Upper lobe of left lung (tissue), 6 donors: ENCODE measurements at places on chromosomes 1 and 21.

DNA sequence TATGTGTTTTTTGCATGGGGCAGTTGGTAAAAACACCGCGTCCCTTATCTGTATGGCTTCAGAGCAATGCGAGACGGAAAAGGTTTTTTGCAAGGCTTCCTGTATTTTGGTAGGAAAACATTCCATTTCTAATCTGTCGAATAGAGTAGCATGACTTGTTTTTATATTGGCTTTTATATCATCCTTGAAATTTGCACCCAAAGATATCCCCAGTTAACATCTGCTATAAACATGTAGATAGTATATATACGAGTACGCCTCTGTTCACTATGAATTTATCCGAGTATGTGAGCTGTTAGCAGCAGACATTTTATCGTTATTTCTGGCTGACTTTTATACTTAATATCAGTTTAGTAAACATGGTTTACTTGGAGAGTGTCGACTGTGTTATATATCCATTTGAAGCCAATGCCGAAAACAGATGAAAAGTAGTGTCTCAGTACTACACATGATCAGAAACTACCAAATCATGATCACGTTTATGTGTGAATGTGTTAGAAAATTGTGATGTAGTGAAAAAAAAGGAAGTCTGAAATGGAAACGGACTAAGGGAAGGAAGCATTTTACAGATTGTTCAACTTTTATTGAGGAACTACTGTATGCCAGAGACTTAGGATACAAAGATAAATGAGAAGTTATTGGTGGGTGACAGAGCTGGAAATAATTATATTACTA lies 1.0 kb downstream of the LEPR start:
- H3K4me1 ChIP-seq: peaks cover 35% of the 10 kb centered on the region
- H3K27ac ChIP-seq: peak overlapping the region; percentile 98
- no peak for DNase-seq
- peak overlapping the region; percentile 76 for H3K4me3 ChIP-seq

DNA sequence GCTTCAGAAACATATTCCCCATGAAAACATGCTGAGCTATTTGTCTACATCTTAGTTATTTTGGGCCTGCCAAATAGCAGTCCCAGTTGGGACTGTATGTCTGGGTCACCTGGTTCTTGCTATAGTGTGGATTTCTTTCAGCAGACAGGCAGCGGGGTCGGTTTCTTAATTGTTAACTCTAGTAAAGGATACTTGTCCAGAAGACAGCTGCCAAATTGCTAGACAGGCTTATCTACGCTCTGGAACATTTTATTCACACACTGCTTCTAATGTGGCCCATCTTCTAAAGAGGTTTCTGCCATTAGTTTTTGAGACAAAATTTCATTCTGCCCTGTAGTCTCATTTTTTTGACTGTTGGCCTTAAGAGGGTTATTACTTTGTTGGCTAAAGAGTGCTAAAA lies 217.9 kb downstream of the RWDD3 start:
- no peaks in the 10 kb centered on the region for H3K4me1 ChIP-seq
- H3K36me3 ChIP-seq: no peaks in the 10 kb centered on the region
- no peak overlapping the region for H3K27ac ChIP-seq
- no peaks in the 10 kb centered on the region for H3K27me3 ChIP-seq
- H3K4me3 ChIP-seq: no peak overlapping the region
- DNase-seq: no peak

- no peak overlapping the region for H3K27ac ChIP-seq
- DNase-seq: no peak
- no peaks in the 10 kb centered on the region for H3K4me1 ChIP-seq
- H3K36me3 ChIP-seq: peaks cover 94% of the 10 kb centered on the region
- H3K4me3 ChIP-seq: no peak overlapping the region
These were observed 28.3 kb downstream of the NUP133 start for GRCh38 chr1:229479660-229480399.

- H3K27me3 ChIP-seq: no peaks in the 10 kb centered on the region
- DNase-seq: peak; percentile 83
- no peak overlapping the region for H3K4me3 ChIP-seq
- no peaks in the 10 kb centered on the region for H3K36me3 ChIP-seq
- H3K4me1 ChIP-seq: no peaks in the 10 kb centered on the region
- no peak overlapping the region for H3K27ac ChIP-seq
These were observed 89.8 kb downstream of the TRIM11 start for GRCh38 chr1:228316589-228317387.

GRCh38 chr1:116323491-116323890 lies 49.6 kb upstream of the ATP1A1 start:
- peaks cover 8% of the 10 kb centered on the region for H3K4me1 ChIP-seq
- no peaks in the 10 kb centered on the region for H3K36me3 ChIP-seq
- H3K27ac ChIP-seq: no peak overlapping the region
- no peak overlapping the region for H3K4me3 ChIP-seq
- DNase-seq: no peak

GRCh38 chr1:158691907-158692306 lies 5.4 kb upstream of the SPTA1 start:
- H3K36me3 ChIP-seq: no peaks in the 10 kb centered on the region
- H3K27me3 ChIP-seq: no peaks in the 10 kb centered on the region
- H3K27ac ChIP-seq: no peak overlapping the region
- no peak for DNase-seq
- H3K4me3 ChIP-seq: no peak overlapping the region

- no peak overlapping the region for H3K4me3 ChIP-seq
- no peaks in the 10 kb centered on the region for H3K27me3 ChIP-seq
- no peak overlapping the region for H3K27ac ChIP-seq
- no peaks in the 10 kb centered on the region for H3K4me1 ChIP-seq
These were observed 26.0 kb upstream of the KCNA3 start for GRCh38 chr1:110700767-110701166.

GRCh38 chr21:16837321-16837720 lies 675.5 kb upstream of the CXADR start:
- no peaks in the 10 kb centered on the region for H3K36me3 ChIP-seq
- H3K27me3 ChIP-seq: no peaks in the 10 kb centered on the region
- no peak overlapping the region for H3K27ac ChIP-seq
- H3K4me1 ChIP-seq: no peaks in the 10 kb centered on the region
- no peak overlapping the region for H3K4me3 ChIP-seq

DNA sequence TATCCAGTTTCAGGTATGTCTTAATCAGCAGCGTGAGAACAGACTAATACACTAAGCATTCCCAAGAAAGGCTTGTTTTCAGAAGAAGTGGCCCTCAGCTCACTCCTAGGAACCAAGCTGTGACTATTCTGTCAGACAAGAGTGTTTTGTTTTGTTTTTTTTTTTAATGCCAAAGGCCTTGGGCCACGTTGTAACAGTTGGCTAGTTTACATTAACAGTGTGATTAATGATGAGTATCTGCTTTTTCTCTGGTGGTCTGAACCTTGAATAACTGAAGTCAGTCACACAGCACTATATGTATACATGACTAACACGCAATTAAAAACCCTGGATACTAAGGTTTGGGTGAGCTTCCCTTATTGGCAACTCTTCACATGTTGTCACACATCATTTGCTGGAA lies 21.9 kb downstream of the DPYD start:
- DNase-seq: no peak
- no peak overlapping the region for H3K27ac ChIP-seq
- H3K36me3 ChIP-seq: no peaks in the 10 kb centered on the region
- H3K27me3 ChIP-seq: no peaks in the 10 kb centered on the region
- H3K4me3 ChIP-seq: no peak overlapping the region

GRCh38 chr21:29749957-29750356 lies 189.8 kb downstream of the GRIK1 start:
- no peak overlapping the region for H3K4me3 ChIP-seq
- DNase-seq: no peak
- no peak overlapping the region for H3K27ac ChIP-seq

DNA sequence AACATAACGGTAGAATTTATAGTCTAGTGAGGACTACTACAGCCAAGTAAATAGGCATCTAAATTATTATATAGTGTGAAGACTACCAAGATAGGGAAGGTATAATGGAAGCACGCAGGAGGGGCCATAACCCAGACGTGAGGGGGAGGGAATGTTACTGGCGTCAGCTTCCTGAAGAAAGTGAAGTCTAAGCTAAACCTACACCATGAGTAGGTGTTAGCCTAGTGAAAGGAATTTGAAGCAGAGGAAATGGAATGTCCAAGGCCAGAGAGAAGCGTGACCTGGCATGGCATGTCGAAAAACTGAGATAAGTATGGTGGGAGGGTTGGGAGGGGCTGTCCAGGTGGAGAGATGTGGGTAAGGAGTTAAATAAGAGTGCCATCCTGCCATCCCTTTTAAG lies 140.5 kb downstream of the SLC44A5 start:
- no peak overlapping the region for H3K27ac ChIP-seq
- H3K4me1 ChIP-seq: no peaks in the 10 kb centered on the region
- H3K36me3 ChIP-seq: no peaks in the 10 kb centered on the region
- H3K27me3 ChIP-seq: no peaks in the 10 kb centered on the region

DNA sequence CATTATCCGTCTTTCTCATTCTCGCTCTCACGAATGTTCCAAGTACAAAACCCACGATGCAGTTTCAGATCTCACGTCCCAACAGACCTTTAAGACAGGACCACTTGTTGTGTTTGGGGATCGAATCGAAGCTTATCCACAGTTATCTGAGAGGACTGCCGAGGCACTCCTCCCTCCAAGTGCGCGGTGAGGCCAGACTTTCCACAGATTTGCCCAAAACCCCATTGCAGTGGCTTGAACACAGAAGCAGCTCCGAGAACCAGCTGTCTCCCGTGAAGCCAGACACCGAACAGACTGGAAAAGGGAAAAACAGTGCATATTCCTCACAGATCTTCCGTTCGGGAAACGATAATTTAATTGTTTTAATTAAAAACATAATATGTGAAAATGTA lies 46.5 kb upstream of the COL6A2 start:
- H3K4me3 ChIP-seq: no peak overlapping the region
- H3K27ac ChIP-seq: no peak overlapping the region
- H3K36me3 ChIP-seq: no peaks in the 10 kb centered on the region
- no peaks in the 10 kb centered on the region for H3K4me1 ChIP-seq
- no peak for DNase-seq

DNA sequence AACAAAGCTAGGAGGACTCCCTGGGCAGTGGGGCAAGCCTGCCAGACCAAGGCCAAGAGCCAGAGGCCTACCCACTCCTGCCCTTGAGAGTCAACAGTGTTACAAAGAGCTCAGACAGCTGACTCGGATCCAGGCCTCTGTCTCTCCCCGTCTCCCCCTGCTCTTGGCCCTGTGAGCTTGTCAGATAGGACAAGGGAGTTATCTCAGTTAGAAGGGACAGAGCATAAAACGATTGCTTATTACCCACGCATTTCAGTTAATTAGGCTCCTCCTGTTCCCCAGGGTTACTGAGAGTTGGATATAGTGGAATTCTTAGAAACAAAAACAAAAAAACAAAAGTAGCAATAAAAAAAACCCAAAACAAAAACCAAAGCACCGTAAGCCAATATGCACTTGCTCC lies 1.3 kb downstream of the SLC41A1 start:
- peak overlapping the region; percentile 89 for H3K4me3 ChIP-seq
- DNase-seq: peak; percentile 72
- no peaks in the 10 kb centered on the region for H3K36me3 ChIP-seq
- peaks cover 40% of the 10 kb centered on the region for H3K4me1 ChIP-seq

DNA sequence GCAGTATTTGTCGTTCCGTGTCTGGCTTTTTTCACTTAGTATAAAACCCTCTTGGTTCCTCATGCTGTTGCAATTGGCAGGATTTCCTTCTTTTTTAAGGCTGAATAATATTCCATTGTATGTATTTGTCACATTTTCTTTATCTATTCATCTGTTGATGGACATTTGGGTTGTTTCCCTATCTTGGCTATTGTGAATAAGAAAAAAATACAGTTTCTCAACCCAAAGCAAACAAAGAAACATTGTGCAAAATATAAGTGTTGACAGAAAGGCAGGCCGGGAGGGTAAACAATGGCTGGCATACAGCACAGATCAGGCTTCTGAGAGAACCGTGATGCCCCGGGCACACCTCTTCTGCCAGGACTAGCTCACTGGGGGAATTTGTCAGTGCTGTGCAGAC lies 26.9 kb downstream of the NENF start:
- no peaks in the 10 kb centered on the region for H3K36me3 ChIP-seq
- no peak overlapping the region for H3K27ac ChIP-seq
- no peak for DNase-seq
- H3K4me1 ChIP-seq: no peaks in the 10 kb centered on the region
